ENCODE measurements at places on chromosomes 1 and 21.

DNA sequence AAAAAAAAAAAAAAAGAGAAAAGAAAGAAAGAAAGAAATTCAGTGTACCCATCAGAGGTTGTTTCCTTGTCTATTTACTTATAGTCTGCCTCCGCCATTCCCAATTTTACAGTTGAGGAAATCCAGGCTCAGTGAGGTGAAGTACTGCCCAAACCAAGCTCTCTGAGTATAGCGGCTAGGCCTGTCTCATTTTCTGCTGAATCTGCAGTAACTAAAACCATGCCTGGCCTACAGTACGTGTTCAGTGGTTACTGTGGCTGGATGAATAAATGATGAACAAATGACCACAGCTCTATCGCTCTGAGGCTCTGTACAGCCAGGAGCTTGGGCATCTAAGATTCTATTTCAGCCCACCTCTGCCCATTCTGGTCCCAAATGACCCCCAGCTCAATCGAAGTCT lies 24.3 kb downstream of the RAP1GAP start:
- DNase-seq, result no peak

DNA sequence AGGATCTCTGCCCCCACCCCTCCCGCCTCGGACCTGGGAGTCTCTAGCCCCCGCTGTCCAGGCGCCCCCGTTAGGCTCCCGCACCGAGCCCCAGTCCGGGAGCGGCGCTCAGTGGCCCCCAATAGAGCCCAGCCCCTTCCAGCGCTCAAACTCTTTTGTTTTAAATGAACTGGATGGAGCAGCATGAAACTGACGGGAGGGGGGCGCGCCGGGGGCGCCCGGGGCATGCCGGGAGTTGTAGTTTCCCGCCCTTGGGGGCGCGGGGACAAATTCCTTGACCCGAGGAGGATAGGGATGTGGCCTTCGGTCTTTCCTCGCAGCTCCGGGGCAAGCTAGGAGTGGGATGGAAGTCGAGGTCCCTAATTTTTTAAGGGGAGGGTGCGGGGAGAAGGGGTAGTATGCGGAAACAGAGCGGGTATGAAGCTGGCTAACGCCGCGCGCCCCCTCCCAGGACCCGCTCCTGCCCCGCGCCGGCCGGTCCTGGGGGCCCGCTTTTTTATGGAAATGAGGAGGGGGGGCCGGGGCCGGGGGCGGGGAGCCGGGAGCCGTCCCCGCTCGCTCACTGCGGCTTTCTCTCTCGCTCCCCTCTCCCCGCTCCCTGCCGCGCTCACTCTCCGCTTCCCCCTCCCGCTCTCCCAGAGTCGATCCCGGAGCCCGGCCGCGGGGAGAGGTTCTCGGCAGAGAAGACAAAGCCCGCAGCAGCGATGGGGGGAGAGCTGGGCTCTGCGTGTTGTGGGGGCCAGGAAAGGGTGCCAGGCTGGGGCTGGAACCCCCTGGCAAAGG lies at the start of gene MEX3A:
Gene MEX3A (minus strand): TSS at position 157 of the 783 bp plus-strand sequence. CDS start 467 bp downstream, outside the sequence.
- peak; percentile 53 for DNase-seq

- DNase-seq, result no peak
These were observed at the start of gene ACTA1 for GRCh38 chr1:229434005-229434640. Gene ACTA1, minus strand, starts transcription at chr1:229434094. Its CDS starts 979 bp downstream, at chr1:229433115.

DNA sequence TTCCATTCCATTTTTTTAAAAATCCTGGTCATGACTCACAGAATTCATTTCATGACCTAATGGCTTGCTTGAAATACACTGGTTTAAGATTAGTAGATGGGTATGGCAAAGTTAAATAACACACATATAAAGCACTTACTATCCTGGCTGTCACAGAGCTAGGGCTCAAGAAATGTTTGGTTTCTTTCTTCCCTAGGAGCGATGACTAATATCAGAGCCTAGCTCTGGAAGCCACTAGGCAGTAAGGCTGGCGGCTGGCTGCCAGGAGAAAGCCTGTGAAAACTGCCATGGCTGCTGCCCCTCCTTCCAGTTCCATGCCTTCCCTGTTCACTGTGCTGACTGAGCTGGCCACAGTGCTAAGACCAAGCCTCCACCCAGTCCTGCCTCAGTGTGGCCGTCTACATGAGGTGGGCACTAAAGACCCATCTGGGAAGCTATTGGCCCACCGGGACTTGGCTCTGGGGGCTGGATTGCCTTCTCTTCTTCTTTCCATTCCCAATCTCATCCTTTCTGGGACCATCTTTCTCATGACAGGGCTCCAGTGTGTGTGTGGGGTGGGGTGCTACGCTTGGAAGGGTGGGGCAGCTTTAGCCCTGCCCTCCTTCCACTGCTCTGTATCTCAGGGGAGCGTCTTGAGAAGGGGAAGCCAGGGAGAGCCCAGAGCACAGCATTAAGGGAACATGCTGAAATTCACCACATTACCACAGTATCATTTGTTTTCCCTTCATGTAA lies 10.8 kb upstream of the ASCL5 start:
- no peak for DNase-seq

DNA sequence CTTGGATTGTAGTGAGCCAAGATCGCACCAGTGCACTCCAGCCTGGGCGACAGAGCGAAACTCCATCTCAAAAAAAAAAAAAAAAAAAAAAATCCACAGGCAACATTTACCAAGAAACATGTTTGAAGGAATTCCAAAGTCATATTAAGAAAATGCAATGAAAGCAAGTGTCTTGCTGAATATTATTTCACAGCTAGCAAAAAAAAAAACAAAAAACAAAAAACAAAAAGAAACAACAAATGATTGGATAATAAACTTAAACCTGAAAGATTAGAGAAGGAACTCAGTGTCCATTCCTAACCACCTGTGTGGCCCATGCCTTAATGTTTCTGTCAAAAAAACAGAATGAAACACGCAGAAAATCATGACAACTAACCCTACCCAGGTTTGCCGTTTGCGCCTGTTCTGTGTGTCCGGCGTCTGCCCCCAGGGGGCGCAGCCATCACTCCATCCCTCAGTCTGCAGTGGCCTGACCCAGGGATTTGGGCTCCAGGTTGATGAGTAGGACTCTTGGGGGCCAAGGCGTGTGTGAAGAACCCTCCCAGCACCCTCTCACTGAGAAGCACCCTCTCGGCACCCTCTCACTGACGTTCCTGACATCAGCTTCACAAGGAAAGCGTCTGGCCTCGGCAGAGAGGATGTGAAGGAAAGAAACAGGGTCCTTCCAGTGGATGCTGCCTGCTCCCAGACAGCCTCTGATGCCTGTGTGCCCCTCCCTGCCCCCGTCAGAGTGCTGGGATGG lies 19.2 kb upstream of the PTTG1IP start:
- DNase-seq, result peak; percentile 63

Data from T-helper 1 cell (primary cell).